WTC11 (cell line): ENCODE measurements at places on chromosomes 1 and 21. TPM values are rescaled to one million over a fixed set of nuclear protein-coding genes. Genes with fewer than 3 reads are reported as not detected.

The B3GALT2 gene
- 0.05 TPM in 1 of 3 replicates, not detected in the others for total RNA-seq

The SRSF4 gene
- total RNA-seq = 93.8 to 99.9 TPM (median 94.7 TPM) in 3 replicates

The DDR2 gene
- total RNA-seq = 0.34 to 0.85 TPM (median 0.46 TPM) in 3 replicates

The BRDT gene
- total RNA-seq = 0.13 to 0.21 TPM (median 0.18 TPM) in 3 replicates

The FCRL1 gene
- total RNA-seq = not detected in 3 replicates

The RNF186 gene
- total RNA-seq = not detected in 3 replicates

The DUSP12 gene
- total RNA-seq = 24.5 to 29.4 TPM (median 27.6 TPM) in 3 replicates

The FMO2 gene
- 0.16 to 0.23 TPM in 2 of 3 replicates, not detected in the other for total RNA-seq

The ANGPTL1 gene
- total RNA-seq = not detected in 3 replicates

The C2CD4D gene
- total RNA-seq = 0.85 to 2.0 TPM (median 0.94 TPM) in 3 replicates

The AMY1A gene
- not detected in 3 replicates for total RNA-seq

The NIBAN1 gene
- total RNA-seq = 5.0 to 8.1 TPM (median 5.2 TPM) in 3 replicates

The ILF2 gene
- total RNA-seq = 311 to 337 TPM (median 313 TPM) in 3 replicates

The FH gene
- total RNA-seq = 77.4 to 83.9 TPM (median 80.8 TPM) in 3 replicates

The CEP170 gene
- total RNA-seq = 89.6 to 94.7 TPM (median 90.3 TPM) in 3 replicates

The NPHS2 gene
- total RNA-seq = not detected in 3 replicates

The MAP10 gene
- total RNA-seq = 2.5 to 3.0 TPM (median 2.7 TPM) in 3 replicates

The LHX4 gene
- 7.7 to 19.2 TPM (median 9.2 TPM) in 3 replicates for total RNA-seq

The CCDC30 gene
- 0.71 to 2.1 TPM (median 0.92 TPM) in 3 replicates for total RNA-seq

The ATAD3C gene
- 0.60 to 0.94 TPM (median 0.61 TPM) in 3 replicates for total RNA-seq

The FAM177B gene
- not detected in 3 replicates for total RNA-seq

The CFHR1 gene
- 0.14 to 0.20 TPM (median 0.16 TPM) in 3 replicates for total RNA-seq

The PLEKHN1 gene
- 2.9 to 3.4 TPM (median 3.0 TPM) in 3 replicates for total RNA-seq

The PTGS2 gene
- 0.20 to 0.66 TPM (median 0.60 TPM) in 3 replicates for total RNA-seq

The KIF14 gene
- 20.0 to 24.4 TPM (median 20.7 TPM) in 3 replicates for total RNA-seq

The RRP1 gene
- 45.0 to 53.0 TPM (median 45.9 TPM) in 3 replicates for total RNA-seq

The FALEC gene
- total RNA-seq = 0.71 to 1.2 TPM (median 1.0 TPM) in 3 replicates

The COL24A1 gene
- total RNA-seq = 0.92 to 1.1 TPM (median 1.0 TPM) in 3 replicates

The DMBX1 gene
- 1.7 to 3.7 TPM (median 1.8 TPM) in 3 replicates for total RNA-seq

The TBX19 gene
- 1.2 to 1.3 TPM (median 1.2 TPM) in 3 replicates for total RNA-seq

The CA6 gene
- total RNA-seq = 0.11 TPM in 1 of 3 replicates, not detected in the others

The KRTAP21-2 gene
- total RNA-seq = not detected in 3 replicates

The AMPD1 gene
- not detected in 3 replicates for total RNA-seq

The MCOLN2 gene
- total RNA-seq = 3.8 to 5.4 TPM (median 4.8 TPM) in 3 replicates

The PWP2 gene
- total RNA-seq = 30.6 to 41.6 TPM (median 36.3 TPM) in 3 replicates

The AMIGO1 gene
- 2.4 to 3.0 TPM (median 3.0 TPM) in 3 replicates for total RNA-seq

The TIAM1 gene
- total RNA-seq = 25.2 to 28.7 TPM (median 28.2 TPM) in 3 replicates

The LCE3D gene
- not detected in 3 replicates for total RNA-seq
